ENCODE measurements at places on chromosomes 16 and 17.

GRCh38 chr16:57634171-57634570, 5.7 kb downstream of the ADGRG1 start:
- no peak for DNase-seq

- DNase-seq = no peak
Observed at GRCh38 chr17:64128787-64129514, 993 bp downstream of the ERN1 start.

DNA sequence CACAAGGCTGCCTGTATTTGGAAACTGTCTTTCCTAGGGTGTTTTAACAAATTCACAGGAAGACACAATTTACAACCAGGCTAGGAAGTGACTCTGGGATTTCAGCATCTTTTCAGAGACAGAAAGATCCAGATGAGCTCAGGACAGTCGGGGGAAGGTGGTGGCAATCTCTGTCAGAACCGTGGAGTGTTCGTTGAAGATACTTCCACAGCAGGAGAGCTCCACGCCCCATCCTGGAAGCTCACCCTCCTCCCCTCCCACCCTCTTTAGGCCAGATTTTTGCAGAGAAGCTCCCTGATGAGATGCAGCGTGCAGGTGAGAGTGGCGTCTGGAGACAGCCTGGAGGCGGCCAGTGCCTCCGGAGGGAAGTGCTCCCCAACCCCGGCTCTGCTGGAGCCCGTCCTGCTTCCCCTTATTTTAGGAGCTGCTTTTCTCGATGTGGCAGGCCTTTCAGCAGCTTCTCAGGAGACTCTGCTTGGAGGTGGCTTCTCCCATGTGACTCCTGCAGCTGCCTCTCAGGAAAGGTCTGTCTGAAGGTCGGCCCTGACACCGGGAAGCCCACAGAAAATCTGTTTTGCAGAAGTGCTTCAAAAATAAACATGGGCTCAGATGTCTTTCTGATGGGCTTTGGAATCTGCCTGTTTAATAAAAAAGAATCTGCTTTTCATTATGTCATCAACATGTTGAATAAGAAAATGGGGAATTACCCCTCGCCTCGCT, 186.4 kb upstream of the CHMP6 start:
- DNase-seq = no peak

GRCh38 chr17:17304521-17304985, 1.4 kb downstream of the NT5M start:
- no peak for DNase-seq

- no peak for DNase-seq
Observed at GRCh38 chr16:87288753-87289362, 28.3 kb downstream of the C16orf95 start.

- DNase-seq = no peak
Observed at GRCh38 chr17:63694950-63695773, 4.8 kb downstream of the LIMD2 start.

DNA sequence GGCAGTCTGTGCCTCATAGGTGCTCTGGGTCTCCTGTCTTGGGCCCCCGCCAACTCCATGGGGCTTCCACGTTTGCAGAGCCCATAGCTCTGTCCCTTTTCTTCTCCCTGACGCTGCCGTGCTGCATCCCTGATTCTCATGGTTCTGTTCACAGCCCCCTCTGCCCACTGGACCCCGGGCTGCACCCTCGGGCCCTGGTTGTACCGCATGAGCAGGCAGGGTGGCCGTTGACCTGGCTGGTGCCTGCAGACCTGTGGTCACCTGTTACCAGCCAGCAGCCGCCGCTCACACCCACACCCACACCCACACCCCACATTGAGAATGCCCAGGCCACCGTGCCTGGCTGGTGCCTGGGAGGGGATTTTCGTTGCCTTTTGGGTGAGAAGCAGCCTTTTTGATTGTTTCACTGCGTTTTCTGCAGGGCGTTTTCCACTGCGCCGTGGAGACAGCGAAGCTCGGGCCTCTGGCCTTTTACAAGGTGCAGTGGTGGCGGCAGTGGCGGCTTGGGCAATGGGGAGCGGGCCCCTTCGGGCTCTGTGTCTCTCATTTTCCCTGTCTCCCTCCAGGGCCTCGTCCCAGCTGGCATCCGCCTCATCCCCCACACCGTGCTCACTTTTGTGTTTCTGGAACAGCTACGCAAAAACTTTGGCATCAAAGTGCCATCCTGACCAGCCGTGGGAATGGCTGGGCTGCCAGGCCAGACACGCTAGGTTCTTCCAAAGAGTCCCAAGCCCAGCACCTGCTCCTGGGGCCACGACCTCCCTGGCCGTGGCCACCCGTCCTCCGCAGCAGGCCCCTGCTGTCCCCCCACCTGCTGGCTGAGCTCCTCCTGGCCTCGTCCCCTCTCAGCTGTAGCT, 7.6 kb downstream of the SLC25A10 start:
- no peak for DNase-seq

DNA sequence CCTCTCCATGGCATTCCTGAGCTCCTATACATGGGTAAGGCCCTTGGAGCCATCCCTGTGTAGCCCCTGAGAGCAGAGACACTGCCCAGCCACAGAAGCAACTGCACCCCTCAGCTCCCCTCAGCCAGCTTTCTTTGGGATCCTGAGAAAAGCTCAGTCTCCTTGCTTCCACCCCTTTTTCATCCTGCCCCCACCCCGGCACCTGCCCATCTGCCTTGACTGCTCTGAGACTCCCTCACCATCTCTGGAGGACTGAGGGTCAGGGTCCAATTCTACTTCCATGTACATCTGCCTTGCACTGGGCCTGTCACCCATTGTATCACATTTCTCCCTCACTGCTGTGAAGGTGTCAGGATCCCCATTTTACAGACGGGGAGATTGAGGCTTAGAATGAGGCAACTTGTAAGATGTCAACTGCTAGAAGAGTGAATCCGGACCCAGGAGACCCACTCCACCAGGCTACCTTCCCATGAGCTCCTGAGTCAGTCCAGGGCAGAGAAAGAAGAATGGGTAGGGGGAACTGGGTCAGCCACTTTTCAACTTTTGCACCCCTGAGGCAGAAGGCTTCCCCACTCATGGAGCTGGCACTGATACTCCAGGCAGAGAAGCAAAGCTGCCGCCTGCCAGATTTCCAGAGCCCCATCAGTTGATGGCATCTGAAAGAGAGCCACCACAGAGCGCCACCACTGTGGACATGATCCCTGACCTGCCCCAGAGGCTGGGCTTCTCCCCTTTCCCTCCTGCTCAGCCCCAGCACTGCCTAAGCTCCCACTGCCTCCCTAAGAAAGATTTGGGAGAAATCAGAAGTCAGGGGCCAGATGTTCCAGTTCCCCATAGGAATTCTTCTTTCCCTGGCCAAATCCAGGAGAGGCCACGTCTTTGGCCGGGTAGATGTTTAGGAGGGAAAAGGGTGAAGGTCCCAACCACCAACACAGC, 135.4 kb downstream of the TMEM132E start:
- DNase-seq = no peak

DNA sequence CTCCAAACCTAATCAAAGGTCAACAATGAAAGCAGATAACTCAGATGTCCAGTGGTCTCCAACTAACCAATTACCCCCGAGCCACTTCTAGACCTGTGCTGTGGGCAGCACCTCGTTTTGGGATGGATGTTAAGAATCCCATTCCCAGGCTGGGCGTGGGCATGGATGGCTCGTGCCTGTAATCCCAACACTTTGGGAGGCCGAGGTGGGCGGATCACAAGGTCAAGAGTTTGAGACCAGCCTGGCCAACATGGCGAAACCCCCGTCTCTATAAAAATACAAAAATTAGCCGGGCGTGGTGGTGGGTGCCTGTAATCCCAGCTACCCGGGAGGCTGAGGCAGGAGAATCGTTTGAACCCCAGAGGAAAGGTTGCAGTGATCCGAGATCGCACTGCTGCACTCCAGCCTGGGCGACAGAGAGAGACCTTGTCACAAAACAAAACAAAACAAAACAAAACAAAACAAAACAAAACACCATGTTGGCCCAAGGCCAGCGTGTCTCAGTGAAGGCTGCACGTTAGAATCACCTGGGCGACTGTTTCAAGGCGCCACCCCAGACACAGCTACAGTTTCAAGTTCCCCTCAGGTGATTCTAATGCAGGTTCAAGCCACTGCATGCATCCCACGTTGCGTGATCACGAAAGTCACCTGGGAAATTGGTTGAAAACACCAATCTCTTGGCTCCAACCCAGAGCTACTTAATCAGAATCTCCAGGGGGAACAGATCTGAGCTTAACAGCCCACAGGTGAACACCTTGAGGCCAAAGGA, 21.3 kb downstream of the COX4I1 start:
- DNase-seq = no peak

DNA sequence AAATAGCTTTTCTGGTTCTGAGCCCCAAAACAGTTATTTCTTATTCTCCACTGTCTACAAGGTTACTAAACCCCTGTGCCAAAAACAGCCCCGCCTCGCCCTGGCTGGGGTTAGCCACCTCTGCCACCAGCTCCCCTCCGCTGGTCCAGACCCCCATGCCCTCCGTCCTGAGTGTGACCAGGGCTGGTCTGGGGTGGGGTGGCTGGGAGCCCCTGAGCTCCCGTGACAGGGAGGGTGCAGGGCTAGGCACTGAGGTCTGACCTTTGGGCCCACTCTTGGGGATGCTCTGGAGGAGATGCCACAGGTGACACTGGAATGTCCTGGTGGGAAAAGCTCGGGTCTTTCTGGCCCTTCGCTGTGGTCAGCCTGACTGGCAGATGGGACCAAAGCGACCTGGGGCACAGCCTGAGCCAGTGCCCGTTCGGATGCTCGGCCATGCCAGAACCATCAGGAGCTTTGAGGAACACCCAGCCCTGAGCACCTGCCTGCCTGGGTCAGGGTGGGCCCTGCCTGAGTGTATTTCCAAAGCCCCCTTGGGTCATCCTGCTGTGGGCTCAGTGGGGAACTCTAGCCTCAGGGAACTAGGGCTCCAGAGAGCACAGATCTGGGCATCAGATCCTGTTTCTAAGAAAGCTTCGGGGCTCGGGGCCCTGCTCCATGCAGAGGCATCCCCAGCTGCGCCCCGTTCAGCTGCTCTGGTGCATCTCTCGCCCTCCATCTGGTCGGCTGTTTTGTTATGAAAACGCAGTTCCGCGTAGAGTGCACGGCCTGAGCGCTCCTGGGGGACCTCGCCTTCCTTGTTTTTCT, 72.1 kb upstream of the GNG13 start:
- no peak for DNase-seq

- no peak for DNase-seq
Observed at GRCh38 chr17:50909765-50910605, 43.8 kb upstream of the TOB1 start.

DNA sequence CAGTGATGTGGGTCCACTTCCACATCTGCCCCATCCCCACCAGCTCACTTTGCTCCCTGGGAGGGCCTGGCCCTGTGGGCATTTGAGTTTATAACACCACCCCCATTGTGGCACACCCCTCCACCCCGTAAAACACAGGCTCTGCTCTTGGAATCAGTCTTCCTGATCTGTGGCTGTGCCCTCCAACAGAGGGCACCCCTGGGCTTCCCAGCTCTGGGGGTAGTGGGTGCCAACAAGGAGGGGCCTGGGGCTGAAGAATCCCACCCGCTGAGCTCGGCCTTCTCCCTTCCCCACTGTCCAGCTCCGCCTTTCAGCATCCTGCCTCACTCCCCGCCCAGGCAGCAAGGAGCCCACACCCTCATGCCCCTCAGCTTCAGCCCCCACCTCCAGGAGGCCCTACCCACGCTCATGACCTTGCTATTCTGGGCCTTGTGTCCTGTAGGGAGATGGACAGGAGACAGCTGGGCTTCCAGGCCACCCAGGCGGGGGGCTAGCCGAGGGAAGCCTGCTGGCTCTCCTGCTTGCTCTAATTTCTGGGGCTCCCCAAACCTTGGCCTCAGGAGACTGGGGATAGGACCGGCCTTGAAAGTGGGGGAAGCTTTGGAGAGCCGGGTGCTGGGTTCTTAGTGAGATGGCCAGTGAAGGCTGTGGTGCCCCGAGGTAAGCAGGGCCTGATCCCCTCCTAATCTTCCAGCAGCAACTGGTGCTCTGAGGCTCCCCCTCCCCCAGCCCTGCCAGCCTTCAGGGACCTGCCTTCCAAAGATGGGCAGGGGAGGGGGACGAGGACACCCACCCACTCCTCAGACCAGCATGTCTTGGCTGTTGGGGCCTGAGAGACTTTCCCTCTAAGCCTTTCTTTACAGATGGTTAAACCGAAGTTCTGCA, 2.9 kb upstream of the ATP2A1 start:
- DNase-seq = no peak

DNA sequence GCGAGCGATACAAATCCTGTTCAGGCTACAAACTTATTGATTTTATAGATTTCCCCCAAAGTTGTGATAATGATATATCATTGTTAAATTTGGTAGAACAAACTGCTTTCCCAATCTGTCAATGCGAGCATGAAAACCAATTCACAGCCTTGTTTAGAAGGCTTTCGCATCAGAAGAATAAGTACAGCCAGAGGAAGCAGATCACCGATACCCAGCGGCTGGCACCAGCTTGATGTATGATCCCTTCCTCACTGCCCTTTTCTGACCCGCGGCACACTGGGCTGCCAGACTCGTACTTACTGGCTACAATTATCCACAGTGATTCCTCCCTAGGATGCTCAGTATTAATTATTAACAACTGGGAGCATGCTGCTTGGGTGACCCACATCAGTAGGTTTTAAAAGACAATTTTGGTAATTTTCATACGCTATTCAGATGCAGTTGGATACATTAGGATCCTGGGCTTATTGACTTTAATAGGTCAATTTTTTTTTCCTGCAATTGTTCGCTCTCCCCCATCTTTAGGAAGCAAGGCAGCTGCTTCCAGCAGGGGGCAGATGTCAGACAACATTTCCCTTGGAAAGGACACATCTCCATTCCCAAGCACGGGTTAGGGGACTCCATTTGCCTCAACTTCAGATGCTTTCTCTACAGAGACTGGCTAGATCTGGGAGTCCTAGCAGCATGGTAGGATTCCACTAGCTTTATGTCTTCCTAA, 582.7 kb upstream of the PSMD7 start:
- peak; percentile 84 for DNase-seq

GRCh38 chr17:28700830-28701492, 10.7 kb downstream of the PROCA1 start:
- DNase-seq = no peak

Data from pons (tissue), 1 donor.